H9 (cell line): ENCODE measurements at places on chromosomes 6 and 20. TPM values are rescaled to one million over a fixed set of nuclear protein-coding genes. Genes with fewer than 3 reads are reported as not detected.

Gene TMEM170B
- total RNA-seq = 2.9 and 3.0 TPM in 2 replicates

Gene DBNDD2
- 39.1 and 39.3 TPM in 2 replicates for total RNA-seq

Gene HEY2
- 5.6 and 6.6 TPM in 2 replicates for total RNA-seq

Gene BMP6
- total RNA-seq = 0.28 and 0.61 TPM in 2 replicates

Gene MMP24
- total RNA-seq = 23.0 and 24.7 TPM in 2 replicates

Gene TMEM200A
- 6.1 and 6.4 TPM in 2 replicates for total RNA-seq

Gene PLTP
- 61.4 and 62.5 TPM in 2 replicates for total RNA-seq
